Stimulated activated CD8-positive, alpha-beta memory T cell treated with anti-CD3 and anti-CD28 coated beads, Interleukin-4, amount 100 ng/mL, for 1 hour (primary cell): ENCODE measurements at places on chromosomes 11 and 22.

DNA sequence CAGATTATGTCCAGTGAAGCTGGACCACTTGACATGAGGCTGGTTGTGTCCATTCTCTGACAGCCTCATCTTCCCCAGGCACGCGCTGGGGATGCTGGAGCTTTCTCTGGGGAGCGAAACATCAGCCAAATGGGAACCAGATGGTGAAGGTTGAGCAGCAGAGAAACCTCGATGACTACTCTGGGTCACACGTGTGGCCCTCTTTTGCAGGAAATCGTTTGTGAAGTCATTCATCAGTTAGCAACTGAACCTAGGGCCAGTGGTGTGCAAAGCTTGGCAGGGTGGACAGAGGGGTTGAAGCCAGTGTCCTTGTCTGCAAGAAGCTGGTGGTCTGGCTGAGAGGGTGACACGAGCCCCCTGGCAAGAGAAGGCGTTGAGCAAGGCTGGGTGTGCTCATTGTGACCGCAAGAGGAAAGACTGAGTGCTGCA lies 109.8 kb downstream of the ZBTB16 start:
- no peak for DNase-seq

- peak; percentile 7 for DNase-seq
These were observed 499 bp downstream of the ATL3 start for GRCh38 chr11:63670433-63671321.

- no peak for DNase-seq
These were observed 18.2 kb downstream of the KCNJ4 start for GRCh38 chr22:38436629-38437395.

- DNase-seq, result no peak
These were observed 143.5 kb upstream of the RAG2 start for GRCh38 chr11:36741515-36741914.

- no peak for DNase-seq
These were observed 942.3 kb downstream of the NTM start for GRCh38 chr11:132312701-132313111.

GRCh38 chr11:114322934-114323333 lies 26.7 kb downstream of the NNMT start:
- DNase-seq, result no peak

- DNase-seq, result no peak
These were observed 90.4 kb downstream of the RBFOX2 start for GRCh38 chr22:35938226-35938625.

DNA sequence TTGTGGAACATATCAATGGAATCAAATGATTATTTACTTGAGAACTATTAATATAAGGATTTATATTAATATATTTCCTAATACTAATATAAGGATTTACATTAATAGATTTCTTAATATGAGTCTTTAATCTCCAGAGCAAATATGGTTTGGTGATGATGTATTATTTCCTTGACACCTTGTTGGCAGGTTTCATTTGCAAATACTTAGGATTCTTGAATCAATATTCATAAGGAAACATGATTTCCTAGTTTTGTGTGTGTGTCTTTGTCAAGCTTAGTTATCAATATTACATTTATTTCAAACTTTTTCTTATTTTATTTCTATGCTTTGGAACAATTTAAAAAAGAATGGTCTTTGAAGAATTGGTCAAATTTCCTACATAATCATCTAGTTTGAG lies 138.5 kb downstream of the RAB38 start:
- no peak for DNase-seq

- DNase-seq, result no peak
These were observed 85.6 kb upstream of the EED start for GRCh38 chr11:86158704-86159580.

GRCh38 chr11:107682572-107682971 lies 29.3 kb downstream of the SLN start:
- no peak for DNase-seq

DNA sequence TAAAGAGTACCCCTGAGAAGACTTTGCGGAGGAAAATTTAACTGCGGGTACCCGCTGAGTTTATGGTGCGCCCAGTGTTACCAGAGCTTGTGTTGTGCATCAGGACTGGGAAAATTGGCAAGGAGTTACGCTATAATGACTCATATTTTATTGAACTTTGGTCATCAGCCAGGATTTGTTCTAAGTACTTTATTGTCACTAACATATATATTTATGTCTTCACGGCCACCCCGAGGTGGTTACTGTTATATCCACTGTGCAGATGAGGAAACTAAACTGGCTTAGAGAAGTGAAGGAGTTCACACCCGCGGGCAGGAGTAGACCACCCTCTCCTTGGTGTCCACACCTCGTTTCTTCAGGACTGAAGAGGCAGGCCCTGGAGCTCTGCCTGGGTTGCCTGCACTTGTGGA lies 667 bp downstream of the ACCS start:
- no peak for DNase-seq

DNA sequence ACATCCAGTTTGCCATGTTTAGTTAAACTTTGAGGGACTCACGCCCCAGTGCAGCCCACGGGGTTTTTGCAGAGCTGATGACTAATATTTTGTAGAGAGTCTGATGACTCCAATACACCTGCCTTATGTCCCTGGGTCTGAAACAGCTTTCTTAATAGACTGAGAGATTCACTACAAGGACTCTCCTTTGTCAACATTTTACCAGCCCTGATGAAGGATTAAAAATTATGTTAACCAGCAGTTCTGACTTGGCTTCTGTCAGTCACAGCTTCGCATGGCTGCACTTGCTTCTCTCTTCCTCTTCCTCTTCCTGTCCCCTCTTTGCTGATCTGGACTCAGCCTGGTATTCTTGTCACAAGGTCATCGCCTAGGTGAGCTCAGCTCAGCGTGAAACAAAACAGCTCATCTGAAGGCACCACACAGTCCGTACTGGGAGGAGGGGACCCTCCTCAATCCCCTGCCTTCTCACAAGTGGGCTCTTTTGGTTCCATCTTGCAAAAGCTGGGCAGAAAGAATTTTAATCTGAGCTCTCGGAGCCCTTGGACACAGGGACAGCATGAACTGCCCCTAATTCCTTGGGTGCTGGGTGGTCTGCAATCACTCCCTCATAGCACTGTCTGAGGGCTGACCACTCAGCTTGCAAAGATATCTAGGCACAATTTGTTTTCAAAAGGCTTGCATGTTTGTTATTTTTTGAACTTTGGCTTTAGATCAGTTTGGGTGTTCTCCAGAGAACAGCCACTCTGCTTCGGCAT lies 38.1 kb upstream of the POU2AF1 start:
- DNase-seq, result no peak

DNA sequence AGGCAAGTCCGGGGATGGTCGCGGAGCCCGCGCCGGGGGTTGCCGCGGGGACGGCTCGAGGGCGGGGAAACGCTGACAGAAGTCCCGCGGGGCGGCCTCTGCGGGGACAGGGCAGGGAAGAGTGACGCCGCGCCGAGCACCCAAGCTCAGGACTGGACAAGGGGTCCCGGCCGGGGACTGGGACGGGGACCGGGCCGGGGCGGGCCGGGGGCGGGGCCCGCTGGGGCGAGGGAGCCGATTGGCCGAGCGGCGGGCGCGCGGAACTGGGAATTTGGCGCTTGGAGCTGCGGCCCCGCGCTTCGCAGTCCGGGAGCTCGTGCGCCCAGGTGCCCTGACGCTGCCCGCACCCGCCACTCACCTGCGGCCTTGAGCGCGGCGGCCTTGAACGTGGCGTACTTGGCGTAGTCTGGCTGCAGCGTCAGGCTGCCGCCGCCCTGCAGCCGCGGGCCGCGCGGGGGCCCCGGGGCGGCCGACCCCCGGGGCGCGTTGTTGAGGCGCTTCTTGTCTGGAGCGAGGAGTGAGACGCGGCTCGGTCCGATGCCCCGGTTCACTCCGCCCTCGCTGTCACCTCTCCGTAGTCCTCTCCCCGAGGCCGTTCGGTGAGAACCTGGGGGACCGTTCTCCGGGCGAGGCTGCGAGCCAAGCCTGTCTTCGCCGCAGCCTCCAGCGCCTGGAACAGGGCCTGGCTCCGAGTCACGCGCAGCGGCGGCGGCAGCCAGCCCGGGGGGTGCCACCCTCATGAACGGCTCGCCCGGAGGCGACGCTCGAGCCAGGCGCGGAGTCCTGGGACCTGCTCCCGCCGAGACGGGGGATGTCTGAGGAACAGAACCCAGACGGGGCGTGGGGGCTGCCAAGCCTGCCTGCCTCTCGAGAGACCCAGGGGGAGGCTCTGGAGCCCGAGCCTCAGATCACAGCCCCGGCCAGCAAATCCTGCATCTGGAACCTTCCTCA lies 4.5 kb downstream of the SHISA8 start:
- no peak for DNase-seq
